Activated naive CD4-positive, alpha-beta T cell (primary cell): ENCODE measurements at places on chromosomes 3 and 15.

DNA sequence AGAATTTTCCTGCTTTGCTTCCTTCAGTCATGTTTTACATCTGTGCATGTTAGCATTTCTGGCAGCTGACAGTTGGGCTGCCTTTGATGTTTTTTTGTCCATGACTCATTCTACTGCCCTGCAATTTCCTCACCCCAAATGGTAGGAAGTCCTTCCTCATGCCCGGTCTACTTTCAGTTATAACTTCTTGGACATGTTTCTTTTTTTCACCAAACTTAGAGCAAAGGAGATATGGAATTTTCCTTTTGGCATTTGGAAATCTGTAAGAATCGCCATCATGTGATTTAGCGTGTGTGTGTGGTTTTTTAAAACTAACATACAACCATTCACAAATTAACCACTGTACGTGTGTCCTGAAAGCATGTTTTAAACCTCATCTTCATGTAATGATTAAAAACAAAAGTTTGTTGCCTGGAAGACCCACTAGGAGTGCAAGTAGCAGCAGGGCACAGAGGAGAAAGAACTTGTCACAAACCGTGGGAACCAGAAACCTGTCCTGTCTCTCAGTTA is 430.7 kb upstream of the CFAP20DC start:
- no peak for DNase-seq

DNA sequence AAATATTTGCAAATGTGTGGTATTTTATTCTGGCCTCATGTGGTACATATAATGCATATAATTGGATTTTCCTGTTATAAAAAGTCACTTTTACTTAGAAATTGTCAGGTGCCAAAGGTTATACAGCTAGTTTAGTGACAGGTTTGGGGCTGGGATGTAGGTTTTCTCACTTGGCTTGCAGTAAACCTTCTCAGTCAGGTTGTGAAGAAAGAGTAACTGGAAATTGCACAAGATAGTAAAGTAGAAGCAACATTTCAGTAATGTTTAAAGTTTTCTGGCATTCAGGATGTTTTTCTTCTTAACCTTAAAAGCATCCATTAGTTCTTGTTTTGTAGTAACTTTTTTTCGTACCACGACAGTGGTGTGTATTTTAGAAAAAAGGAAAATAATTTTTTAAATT is 53.9 kb downstream of the MEF2A start:
- no peak for DNase-seq

DNA sequence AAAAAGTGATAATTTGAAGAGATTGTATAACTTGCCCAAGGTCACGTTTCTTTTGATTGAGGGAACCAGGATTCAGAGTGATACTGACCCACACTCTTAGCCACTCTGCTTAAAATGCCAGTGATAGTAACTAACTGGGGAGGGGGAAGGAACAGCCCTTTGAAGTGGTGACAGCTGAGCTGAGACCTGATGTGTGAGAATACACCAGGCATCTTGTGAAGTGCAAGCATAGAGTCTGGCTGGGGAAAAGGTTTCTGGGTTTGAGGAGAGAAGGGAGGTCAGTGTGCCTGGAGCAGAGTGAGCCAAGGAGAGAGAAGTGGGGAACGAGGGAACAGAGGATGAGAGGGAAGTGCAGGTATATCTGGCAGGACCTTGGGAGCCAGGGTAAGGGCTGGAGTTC is 35.4 kb upstream of the SCAANT1 start:
- no peak for DNase-seq

- no peak for DNase-seq
These were observed 27.4 kb upstream of the SRGAP3 start for GRCh38 chr3:9276761-9277370.

GRCh38 chr15:49863431-49864224 is 242.8 kb downstream of the DTWD1 start:
- DNase-seq: no peak

DNA sequence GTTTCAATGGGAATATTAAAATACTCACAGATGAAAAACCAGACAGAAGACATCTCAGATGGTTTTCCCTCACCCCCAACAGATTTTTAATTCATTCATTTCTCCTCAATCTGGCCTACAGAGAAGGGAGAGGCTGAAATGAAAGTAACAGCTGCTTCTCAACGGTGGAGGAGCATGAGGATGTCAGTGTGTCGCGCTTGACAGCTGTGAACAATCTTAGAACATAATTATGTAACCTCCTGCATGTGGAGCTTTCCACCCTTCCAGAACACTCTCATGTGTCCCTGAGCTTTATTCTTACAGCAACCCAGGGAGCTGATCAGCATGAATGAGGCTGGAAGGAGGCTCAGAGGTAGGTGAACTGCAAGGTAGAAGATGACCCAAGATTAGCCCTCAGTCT is 52.7 kb downstream of the MB21D2 start:
- DNase-seq: no peak

DNA sequence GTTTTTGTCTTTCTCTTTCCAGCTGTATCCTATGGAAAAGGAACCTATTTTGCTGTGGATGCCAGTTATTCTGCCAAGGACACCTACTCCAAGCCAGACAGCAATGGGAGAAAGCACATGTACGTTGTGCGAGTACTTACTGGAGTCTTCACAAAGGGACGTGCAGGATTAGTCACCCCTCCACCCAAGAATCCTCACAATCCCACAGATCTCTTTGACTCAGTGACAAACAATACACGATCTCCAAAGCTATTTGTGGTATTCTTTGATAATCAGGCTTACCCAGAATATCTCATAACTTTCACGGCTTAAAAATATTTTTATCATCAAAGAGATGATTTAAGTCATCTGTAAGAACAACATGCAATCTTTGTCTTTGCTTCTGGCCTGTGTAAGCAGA is 44.9 kb upstream of the PARP14 start:
- DNase-seq: no peak

- DNase-seq: no peak
These were observed 121.6 kb downstream of the TMEM108 start for GRCh38 chr3:133159498-133160475.

GRCh38 chr3:187122261-187122660 is 17.0 kb downstream of the RPL39L start:
- no peak for DNase-seq

DNA sequence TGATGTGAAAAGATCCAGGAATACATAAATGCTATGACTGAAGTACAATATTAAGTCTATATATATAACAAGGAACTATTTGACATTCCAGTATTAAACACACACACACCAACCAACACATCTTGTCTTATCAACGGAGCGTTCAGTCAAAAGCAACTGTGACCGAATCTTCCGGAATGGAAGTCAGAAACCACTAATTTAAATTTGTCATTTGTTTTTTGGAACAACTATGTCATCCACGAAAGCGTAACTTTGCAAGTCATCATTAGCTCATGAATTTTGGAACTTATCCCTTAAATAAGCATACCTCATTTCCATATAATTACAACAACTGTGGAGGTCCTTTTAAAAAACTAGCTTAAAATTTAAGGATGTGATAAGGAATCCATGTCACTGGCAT is 5.0 kb downstream of the ZNF385D start:
- no peak for DNase-seq

DNA sequence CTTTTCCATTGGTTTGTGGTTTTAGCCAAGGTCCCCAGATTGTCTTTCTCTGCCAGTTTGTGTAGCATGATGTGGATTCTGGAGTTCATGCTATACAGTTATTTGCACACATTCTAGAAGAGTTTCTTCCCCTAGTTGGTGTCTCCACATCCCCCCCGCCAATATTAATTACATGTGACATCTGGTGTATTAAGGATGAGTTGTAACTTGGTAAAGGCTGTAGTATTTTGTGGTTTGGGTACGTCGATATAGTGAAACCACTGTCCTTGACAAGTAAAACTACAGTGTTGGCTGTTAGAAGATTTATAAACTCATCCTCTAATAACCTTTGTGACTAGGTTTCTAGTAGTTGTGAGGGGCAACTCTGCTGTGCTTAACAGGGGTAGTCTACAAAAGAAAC is 23.7 kb upstream of the P4HTM start:
- no peak for DNase-seq

GRCh38 chr15:55222588-55222987 is 25.8 kb upstream of the RSL24D1 start:
- no peak for DNase-seq

- no peak for DNase-seq
These were observed 19.5 kb downstream of the SEC22C start for GRCh38 chr3:42562047-42562907.

DNA sequence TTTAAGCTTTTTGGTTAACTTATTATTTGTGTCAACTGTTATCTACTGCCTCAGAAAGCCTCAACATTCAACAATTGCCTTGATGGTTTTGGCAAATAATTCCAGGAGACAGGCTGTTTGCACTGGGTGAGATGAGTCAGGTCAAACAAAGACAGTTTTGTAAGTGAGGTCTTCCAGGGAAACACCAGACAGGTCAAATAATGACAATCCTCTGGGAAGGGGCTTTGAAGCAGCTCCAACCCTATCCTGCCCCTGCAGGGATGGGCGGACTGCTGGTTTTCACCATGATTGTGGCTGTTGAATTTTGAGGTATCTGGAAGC is 79.4 kb upstream of the PRR23E start:
- no peak for DNase-seq

GRCh38 chr3:133610031-133610430 is 36.5 kb downstream of the CDV3 start:
- DNase-seq: no peak

DNA sequence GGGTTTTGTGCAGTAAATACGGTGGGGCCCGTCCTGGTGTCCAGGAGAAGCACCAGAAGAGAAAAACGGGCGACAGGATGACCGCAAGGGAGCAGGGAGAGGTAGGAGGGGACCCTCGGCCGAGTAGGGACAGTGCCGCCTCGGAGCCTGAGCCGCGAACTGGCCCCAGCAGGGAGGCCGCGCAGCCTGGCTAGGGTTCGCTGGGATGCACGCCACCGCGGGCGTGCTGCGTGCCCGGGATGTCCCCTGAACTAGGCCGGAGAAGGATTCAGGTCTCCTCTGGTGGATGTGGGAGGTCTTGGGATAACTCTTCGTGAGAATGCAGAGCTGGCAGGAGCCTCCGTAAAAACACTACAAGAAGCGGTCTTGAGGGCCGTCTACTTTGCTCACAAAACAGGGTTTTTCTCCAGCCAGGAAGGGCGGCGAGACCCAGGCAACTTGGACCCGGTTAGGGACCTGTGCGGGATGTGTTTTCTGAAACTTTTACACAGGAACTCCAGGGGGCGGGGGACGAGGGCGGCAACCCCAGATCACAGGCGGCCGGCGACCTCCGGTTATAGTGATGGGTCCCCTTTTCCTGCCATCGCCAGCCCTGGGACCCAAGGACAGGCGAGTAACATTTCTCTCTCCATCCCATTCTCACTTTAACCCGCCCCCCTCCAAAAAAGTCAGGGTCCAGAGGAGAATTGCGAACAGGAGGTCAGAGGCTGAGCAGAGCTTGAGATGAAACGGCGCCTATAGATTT is 35.5 kb downstream of the NR2F2 start:
- no peak for DNase-seq

- no peak for DNase-seq
These were observed 211.2 kb upstream of the STRIT1 start for GRCh38 chr3:155504682-155505081.

DNA sequence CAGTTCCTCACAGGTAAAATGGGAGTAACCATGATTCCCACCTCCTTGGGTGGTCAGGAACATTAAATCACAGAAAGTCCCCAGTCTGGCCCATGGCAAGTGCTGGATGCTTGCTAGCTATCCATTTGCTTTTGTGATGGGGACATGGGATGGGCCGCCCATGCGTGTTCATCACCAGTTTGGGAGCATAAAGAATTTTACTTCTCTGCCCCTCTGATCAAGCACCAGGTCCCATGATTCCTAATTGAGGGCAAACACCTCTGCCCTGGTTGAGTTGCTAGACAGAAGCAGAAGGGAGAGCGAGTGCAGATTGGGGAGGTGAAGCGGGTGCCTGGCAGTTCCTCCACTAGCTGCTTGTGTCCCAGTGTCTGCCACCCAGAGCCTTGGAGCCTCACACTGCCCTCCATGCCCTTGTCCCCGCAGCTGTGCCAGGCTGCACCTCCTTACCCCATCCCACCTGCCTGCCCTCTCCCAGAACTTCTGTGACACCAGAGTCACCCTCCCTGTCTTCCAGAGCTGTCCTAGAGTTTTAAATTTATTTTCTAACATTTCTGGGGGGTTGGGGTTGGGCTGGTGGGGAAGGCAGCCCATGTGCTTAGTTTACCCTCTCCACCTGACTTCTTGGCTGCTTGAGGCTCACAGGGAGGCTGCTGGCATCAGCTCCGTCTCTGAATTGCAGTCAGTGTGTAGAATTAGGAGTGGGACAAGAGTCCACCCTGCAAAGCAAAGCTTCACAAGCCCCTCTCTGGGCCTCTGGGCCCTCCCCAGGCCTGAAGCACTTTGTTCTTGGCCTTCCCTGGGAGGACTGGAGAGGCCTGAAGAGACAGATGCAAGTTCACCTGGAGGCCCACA is 18.4 kb downstream of the CFAP100 start:
- no peak for DNase-seq

DNA sequence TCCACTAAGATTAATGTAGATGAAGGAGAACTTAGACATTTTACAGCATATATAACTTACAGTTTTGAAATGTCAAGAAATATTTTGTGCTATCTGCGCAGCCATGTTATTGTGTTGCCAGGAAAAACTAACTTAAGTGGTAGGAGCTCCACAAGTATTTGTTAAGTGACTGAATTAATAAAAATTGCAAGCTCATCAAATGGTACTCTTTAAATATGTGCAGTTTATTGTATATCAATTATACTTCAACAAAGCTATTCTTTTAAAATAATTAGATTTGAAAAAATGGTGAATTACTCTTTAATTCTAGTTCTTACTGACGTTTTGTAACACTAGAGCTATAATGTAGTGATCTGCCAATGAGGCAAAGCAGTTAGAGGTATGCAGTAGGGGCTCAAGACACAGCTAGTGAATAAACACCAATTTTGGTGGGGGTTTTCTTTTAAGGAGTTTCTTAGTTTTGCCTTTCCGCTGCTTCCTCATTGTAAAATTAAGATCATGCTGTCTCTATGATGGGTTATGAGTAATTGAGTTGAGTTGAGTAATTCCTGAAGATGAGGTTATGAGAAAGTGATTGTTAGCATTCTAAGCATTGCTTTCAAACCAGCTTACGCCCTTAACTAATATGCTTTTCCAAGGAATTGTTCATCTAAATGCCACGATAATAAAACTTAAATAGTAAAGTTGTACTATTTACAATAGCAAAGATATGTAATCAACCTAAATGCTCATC is 10.9 kb upstream of the LXN start:
- DNase-seq: no peak

- DNase-seq: no peak
These were observed at the start of gene GLDN for GRCh38 chr15:51341366-51342226. TSS of gene GLDN (plus strand) at chr15:51341655. CDS start at chr15:51341685, 30 bp downstream.

- no peak for DNase-seq
These were observed at the start of gene TMEM40 for GRCh38 chr3:12759097-12759679. TSS of gene TMEM40 (minus strand) at chr3:12759259. CDS start at chr3:12749832, 9,427 bp downstream.

- DNase-seq: no peak
These were observed 393.6 kb downstream of the OTOL1 start for GRCh38 chr3:161890147-161890625.

DNA sequence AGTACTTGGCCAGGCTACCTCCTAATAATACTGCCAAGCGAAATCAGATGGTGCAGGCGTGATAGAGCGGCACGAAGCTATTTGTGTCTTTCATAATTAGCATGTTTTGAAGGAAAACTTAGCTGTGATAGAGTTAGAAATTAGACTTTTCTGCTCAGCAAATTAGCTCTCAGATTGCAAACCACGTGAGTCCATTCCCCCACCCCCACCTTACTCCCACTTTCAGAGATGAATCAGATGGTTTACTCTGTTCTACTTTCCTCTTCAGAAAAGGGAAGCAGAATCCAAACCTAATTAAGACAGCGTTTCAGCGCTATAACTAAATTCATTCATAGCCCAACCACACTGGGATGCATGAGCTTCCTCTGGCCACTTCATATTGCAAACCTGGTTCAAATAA is 214.6 kb downstream of the SLCO3A1 start:
- DNase-seq: no peak

GRCh38 chr15:31306426-31307269 is 20.0 kb upstream of the KLF13 start:
- DNase-seq: no peak
